Activated naive CD4-positive, alpha-beta T cell (primary cell): ENCODE measurements at places on chromosomes 13 and 19.

DNA sequence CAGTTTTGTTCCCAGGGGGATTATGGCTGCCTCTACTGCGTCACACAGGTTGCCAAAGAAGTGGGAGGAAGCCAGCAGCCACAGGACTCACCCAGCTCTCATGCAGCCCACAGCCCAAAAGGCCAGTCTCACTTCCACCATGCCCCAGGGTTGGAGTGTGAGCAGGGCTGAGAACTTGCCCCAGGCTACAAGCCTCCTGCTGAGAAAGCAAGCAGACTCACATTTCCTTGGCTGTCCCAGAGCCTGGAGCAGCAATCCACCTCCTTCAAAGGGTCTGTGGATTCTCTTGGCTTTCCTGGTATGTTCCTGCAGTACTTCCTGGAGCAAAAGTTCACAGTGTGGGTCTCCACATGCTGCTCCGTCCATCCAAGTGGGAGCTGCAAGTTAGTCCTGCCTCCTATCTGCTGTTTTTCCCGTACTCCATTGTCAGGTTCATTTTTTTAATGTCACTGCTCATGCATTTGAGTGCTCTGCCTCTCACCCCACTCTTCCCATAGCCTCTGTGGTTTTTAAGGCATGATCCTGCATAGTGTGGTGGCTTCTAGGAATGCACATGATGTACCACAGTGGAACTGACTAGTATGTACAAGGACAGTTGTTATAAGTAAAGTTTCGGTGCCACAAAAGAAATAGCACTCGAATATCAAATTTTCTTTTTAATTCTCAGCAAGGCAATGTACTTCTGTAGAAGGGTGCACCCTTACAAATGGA, 56.2 kb upstream of the ARHGEF7 start:
- DNase-seq = no peak

DNA sequence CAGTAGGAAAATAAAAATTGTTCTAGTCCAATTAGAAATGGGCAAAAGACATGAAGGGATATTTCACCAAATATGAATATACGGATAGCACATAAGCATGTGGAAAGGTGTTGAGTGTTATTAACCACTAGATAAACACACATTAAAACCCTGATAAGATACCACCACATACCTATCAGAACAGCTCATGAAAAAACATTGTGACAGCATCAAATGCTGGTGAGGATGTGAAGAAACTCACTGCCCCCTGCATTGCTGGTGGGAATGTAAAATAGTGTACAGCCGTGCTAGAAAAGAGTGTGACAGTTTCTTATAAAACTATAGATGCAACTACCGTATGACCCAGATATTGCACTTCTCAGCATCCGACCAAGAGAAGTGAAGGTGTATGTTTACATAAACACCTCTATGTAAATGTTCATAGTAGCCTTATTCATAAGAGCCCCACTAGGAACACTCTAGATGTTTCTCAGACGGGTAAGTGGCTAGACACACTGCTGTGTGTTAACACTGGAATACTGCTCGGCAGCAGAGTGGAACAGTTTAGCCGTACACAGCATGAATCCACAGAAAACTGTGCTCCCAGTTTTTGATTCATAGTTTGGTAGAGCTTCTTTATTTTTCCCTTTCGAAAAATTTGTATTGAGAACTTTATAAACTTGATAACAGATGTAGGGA, 321.1 kb downstream of the MYO16 start:
- no peak for DNase-seq

GRCh38 chr19:31543456-31543855, 194.2 kb upstream of the TSHZ3 start:
- no peak for DNase-seq

- no peak for DNase-seq
Observed at GRCh38 chr19:8371011-8371804, 7.3 kb downstream of the ANGPTL4 start.

- no peak for DNase-seq
Observed at GRCh38 chr19:6247007-6247288, 32.8 kb downstream of the MLLT1 start.

GRCh38 chr19:28535352-28535775, 677.6 kb downstream of the UQCRFS1 start:
- no peak for DNase-seq

- DNase-seq = no peak
Observed at GRCh38 chr13:101785858-101786257, 333.4 kb downstream of the ITGBL1 start.

DNA sequence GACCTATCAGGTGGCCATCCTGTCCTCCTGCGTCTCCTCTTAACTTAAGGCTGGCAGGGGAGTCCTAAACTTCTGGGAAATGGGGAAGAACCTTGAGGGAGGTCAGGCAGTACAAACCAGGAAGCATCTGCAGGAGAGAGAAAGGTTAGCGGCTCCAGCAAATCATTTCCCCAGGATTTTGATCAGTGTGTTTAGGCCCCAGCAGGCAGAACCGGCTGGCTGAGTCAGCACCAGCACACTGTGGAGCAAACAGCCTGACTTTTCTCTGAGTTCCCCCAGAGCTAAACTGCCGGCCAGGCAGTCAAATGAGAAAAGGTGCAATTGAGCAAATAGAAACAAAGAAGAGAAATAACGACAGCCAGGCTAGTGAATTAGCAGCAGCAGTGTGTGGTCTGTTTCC, 46.7 kb upstream of the MEDAG start:
- DNase-seq = no peak

DNA sequence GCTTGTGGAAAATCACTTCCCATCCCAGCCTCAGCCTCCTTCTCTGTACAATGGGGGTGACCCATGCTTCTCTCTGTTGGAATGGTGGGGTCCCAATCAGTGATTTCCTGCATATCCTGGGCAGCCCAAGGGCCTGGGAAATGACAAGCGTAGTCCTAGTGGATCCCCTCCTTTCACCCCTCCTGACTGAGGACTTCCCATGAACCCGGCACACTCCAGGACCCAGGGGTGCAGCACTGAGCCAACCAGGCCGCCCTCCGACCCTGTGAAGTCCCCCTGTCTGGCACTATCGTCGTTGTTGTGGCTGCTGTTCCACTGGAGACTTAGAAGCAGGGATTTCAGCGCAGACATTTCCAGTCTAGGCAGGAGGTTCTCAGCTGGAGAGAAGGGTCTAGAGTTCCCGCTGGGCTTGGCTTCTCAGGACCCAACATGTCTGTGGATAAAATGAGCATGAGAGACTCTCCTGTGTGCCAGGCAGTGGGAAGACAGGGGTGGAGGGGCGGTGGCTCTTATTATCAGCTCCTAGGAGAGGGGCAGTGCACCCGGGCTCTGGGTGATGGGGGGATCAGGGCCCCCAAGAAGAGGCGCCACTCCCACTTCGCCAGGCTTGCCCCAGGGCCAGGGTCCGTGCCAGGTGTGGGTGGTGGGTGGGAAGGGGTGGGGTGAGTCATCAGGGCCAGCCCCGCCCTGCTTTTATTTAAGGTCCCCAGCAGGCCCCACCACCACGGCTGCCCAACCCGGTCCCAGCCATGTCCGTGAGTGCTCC, at the start of gene LGALS7B:
LGALS7B (plus strand) TSS at position 723 of the 766 bp plus-strand sequence; CDS start at position 750, 27 bp downstream.
- no peak for DNase-seq

GRCh38 chr13:25440061-25440460, 68.3 kb downstream of the ATP8A2 start:
- DNase-seq = no peak

DNA sequence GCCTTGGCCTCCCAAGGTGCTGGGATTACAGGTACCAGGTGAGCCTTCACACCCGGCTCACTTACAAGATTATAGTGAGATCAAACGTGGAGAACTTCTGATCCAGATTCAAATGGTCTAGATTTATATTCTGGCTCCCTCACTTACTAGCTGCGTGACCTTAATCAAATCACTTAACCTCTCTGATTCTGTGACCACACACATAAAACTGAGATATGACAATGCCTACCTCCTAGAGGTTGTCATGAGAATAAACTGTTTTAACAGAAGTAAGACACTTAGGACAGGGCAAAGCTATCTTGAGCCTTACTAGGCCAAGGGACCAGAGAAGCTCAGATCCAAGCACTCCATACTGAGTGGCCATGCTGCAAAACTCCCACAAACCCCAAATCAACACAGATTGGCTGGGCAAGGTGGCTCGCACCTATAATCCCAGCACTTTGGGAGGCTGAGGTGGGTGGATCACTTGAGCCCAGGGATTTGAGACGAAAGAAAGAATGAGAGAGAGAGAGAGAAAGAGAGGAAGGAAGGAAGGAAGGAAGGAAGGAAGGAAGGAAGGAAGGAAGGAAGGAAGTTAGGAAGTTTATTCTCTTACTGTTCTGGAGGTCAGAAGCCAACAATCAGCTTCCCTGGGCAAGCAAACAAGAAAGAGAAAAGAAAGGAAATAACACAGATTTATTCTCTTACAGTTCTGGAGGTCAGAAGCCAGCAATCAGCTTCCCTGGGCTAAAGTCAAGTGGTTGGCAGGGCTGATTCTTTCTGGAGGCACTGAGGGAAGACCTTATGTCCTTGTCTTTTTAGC, 46.1 kb upstream of the MAP3K10 start:
- DNase-seq = no peak

GRCh38 chr13:41847216-41847615, 113.7 kb downstream of the VWA8 start:
- no peak for DNase-seq

GRCh38 chr13:49649244-49649962, 21.1 kb downstream of the ARL11 start:
- DNase-seq = no peak

DNA sequence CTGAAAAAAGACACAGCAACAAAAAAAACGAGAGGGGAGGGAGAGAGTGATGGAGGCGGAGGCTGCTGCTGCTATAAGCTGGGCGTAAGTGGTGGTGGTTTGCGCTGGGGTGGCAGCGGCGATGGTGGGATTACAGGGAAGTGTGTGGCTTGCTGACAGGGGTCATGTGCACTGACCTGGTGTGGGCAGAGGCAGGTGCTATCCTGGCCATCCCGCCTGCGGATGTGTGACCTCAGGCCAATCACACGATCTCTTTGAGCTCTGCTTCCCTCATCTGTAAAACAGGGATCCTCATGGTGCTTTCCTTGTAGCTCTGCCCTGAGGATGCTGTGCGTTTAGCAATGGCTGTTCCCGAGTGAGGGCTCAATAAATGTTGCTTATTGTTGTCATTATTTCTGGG, 3.3 kb upstream of the ZNF580 start:
- DNase-seq = no peak

- DNase-seq = peak; percentile 21
Observed at GRCh38 chr19:23283925-23284324, 33.7 kb upstream of the ZNF724 start.
